LHCN-M2 (cell line): ENCODE measurements at places on chromosomes 2 and 18. TPM values are rescaled to one million over a fixed set of nuclear protein-coding genes. Genes with fewer than 3 reads are reported as not detected.

Gene ACMSD
- not detected in 2 replicates for total RNA-seq

- DNase-seq: no peak
Measured at GRCh38 chr18:78521744-78522143, 457.9 kb upstream of the SALL3 start.

DNA sequence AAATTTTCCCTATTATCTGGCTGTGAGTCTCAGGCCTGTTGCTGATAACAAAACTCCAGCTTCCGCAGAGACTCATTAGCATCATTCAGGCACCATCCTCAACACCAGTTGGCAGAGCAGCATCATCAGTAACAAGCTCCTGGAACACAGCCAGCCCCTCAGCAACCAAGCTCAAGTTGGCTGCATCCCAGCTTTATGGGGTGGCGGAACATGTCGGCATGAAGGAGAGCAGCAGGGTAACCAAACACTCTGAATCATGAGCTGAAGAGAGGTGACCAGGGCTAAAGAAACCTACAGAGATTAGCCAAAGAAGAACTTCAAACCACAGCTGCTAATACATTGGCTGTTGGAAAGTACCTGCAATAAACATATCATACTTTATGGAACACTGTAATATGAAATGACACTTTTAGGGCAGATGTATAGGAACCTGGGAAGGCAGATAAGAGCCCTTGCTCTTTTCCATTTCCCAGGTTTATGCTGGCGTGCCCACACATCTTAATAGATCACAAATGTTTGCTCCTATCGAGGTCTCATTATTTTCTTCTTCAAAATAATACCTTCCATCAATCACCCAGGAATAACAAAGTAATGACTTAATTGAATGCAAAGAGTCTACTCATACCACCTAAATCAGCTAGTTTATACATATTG lies 63.8 kb downstream of the PDE11A start:
- DNase-seq: peak; percentile 82

GRCh38 chr2:95799892-95800291 lies 191.7 kb downstream of the ANKRD36C start:
- DNase-seq: no peak

Gene LYG2
- not detected in 2 replicates for total RNA-seq

Gene SLC40A1
- 7.1 and 7.6 TPM in 2 replicates for total RNA-seq

DNA sequence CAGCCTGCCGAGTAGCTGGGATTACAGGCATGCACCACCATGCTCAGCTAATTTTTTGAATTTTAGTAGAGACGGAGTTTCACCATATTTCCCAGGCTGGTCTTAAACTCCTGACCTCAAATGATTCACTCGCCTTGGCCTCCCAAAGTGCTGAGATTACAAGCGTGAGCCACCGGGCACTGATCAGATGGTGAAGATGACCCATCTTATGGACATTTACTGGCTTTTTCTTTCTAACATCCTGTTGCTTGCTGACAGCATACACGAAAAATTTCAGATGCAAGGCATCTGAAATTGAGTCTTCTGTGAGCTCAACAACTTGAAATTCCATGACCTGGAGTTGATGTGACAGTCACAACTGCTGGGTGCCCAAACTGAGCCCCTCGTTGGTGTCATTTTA lies 859.5 kb upstream of the CNTNAP5 start:
- no peak for DNase-seq

DNA sequence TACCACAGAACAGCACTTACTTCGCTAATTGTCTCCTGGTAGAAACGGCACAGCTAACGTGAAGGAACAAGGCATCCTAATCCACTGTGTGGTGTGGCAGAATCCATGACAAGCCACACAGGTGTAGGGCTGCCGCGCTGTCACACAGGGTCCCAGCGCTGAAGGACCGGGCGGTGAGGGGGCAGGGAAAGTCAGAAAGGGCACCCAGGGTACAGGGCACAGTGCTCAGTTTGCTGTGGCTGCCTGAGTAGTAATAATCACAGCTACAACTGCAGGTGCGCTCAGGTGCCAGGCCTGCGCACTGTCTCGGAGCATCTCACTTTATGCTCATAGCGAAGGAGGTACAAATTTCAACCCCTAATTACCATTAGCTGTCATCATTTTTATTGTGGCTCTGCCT lies 55.2 kb upstream of the CAB39 start:
- DNase-seq: no peak

DNA sequence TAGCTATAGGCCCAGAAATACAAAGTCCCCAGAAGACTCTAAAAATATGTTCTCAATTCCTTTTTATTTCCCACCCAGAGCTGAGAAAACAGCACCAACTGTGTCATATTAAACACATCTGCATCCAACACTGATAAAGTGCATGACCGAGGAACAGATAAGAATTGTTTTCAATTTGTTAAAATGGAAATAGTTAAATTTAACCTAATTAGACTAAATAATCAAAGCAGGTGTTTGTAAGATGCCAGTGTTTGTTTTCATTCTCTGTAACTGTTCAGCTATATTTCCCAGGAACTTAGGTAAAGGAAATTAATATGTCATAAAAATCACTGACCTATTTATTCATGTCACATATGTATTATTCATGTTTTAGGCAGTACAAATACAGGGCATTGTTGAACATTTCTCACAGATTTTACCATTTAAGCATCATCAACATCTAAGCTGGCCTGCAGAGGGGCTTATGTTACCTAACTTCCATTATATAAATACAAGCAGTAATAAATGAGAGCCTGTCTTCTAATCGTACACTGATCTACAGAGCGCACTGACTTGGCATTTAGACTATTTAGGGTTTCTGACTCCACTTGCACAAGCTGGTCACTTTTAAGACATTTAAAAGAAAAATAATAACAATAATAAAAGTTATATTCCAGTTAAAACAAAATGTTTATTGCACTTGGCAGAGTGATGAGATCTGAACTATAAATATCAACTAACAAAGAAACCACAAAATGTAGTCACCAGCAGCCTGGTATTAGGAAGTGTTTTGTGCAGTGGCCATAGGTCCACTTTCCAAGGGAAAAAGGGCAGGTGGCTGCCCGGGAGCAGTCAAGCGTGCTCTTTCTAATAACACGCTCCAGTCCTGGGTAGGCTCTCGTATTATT lies 86.6 kb upstream of the ZFP36L2 start:
- DNase-seq: peak; percentile 83

Gene AGXT
- not detected in 2 replicates for total RNA-seq

GRCh38 chr2:138324068-138324771 lies 177.3 kb upstream of the SPOPL start:
- no peak for DNase-seq

Gene SAG
- total RNA-seq: not detected in 2 replicates

Gene AQP4
- not detected in 2 replicates for total RNA-seq

- DNase-seq: no peak
Measured at GRCh38 chr2:100485396-100485795, 15.1 kb downstream of the NMS start.

DNA sequence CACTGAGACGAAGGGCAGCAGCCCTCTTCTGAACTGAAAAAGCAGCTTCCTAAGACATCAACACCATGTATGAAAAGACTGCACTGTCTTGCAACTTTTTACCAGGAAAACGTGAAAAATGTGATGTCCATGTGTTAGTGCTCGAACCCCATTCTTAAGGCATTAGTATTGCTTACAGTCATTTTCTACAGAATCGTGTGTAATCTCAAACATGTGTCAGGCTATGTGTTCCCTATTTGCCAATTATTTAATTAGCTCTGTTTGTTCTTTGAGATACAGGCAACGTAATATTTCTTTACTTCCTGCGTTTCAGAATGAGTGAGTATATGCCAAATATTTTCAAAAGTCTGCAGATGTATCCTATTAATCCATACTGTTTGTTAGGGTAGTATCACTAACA lies 307.7 kb upstream of the CCDC68 start:
- DNase-seq: no peak

GRCh38 chr2:209473930-209474419 lies 50.1 kb downstream of the MAP2 start:
- DNase-seq: peak; percentile 92

GRCh38 chr2:158650646-158651357 lies 144.3 kb upstream of the DAPL1 start:
- no peak for DNase-seq

Gene SRBD1
- 19.0 and 22.7 TPM in 2 replicates for total RNA-seq
